Right atrium auricular region (tissue), 2 donors: ENCODE measurements at places on chromosomes 6 and 20. TPM values are rescaled to one million over a fixed set of nuclear protein-coding genes. Genes with fewer than 3 reads are reported as not detected.

- H3K4me1 ChIP-seq, result no peaks in the 10 kb centered on the region
- no peaks in the 10 kb centered on the region for H3K27me3 ChIP-seq
- peak; percentile 52 for DNase-seq
- H3K36me3 ChIP-seq, result no peaks in the 10 kb centered on the region
- H3K27ac ChIP-seq, result no peak overlapping the region
Observed at GRCh38 chr6:167452338-167453081, 127.6 kb downstream of the TTLL2 start.

DNA sequence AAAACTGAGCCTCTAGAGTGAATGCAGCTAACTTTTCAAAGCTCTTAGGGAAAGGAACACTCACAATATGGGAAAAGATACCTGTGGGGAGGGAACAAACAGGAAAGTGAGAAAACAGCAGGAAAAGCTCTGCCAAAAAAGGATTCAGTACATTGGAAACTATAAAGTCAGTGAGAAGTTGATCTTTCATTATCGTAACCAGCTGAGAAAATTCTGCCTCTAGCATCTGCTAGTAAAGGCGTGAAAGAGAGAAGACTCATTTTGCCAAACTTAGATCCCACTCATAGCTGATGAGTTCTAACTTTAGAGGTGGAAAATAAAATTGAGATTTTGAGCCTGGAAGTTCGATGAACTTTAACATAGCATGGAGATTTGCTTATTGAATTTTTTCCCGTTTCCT, 321.8 kb upstream of the RNF217 start:
- H3K27ac ChIP-seq, result no peak overlapping the region
- no peaks in the 10 kb centered on the region for H3K27me3 ChIP-seq
- H3K4me1 ChIP-seq, result no peaks in the 10 kb centered on the region
- no peaks in the 10 kb centered on the region for H3K36me3 ChIP-seq
- no peak overlapping the region for H3K4me3 ChIP-seq
- no peak for DNase-seq

DNA sequence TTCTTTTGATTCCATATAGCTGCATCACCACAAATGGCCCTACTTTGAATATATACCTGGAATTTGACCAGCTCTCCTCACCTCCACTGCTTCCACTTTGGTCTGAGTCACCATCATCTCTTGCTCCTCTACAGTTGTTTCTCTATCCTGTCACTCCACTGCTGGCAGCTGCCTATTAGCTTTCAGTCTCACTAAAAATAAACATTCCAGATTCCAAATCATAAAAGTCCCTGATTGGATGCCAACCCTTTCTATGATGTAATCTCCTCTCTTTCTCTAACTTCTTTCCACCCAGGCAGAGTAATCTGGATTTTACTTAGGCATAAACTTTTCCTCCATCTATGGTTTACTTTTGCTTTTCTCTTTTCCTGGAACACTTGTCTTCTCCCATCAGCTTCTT, 49.1 kb downstream of the RFPL4B start:
- no peaks in the 10 kb centered on the region for H3K4me1 ChIP-seq
- DNase-seq, result no peak
- no peaks in the 10 kb centered on the region for H3K27me3 ChIP-seq
- no peak overlapping the region for H3K4me3 ChIP-seq

DNA sequence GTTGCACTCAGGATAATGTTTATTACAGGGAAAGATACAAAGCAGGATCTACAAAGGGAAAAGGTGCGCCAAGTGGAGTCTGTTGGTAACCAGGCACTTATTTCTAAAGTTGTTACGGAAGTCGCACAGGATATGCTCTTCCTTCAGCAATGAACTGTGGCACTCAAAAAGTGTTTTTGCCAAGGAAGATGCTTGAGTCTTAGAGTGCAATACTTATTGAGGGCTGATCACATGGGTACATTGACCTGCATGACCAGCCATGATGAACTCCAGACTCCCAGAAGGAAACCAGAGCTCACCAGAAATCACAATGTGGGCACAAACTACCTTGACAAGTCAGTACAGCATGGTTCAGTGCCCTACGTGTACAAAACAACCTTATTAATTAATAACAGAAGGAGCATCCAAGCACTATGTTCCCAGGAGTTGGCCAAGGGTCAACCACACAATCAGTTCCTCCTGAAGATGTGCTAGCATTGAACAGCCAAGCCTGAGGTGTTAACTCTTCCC, 270.7 kb upstream of the TFAP2D start:
- no peak for DNase-seq
- H3K27ac ChIP-seq, result no peak overlapping the region
- no peaks in the 10 kb centered on the region for H3K36me3 ChIP-seq
- H3K27me3 ChIP-seq, result no peaks in the 10 kb centered on the region
- H3K4me3 ChIP-seq, result no peak overlapping the region
- H3K4me1 ChIP-seq, result no peaks in the 10 kb centered on the region

GRCh38 chr20:10263385-10264165, 44.9 kb downstream of the SNAP25 start:
- no peaks in the 10 kb centered on the region for H3K4me1 ChIP-seq
- H3K27ac ChIP-seq, result no peak overlapping the region
- no peak overlapping the region for H3K4me3 ChIP-seq
- no peaks in the 10 kb centered on the region for H3K36me3 ChIP-seq
- DNase-seq, result no peak

DNA sequence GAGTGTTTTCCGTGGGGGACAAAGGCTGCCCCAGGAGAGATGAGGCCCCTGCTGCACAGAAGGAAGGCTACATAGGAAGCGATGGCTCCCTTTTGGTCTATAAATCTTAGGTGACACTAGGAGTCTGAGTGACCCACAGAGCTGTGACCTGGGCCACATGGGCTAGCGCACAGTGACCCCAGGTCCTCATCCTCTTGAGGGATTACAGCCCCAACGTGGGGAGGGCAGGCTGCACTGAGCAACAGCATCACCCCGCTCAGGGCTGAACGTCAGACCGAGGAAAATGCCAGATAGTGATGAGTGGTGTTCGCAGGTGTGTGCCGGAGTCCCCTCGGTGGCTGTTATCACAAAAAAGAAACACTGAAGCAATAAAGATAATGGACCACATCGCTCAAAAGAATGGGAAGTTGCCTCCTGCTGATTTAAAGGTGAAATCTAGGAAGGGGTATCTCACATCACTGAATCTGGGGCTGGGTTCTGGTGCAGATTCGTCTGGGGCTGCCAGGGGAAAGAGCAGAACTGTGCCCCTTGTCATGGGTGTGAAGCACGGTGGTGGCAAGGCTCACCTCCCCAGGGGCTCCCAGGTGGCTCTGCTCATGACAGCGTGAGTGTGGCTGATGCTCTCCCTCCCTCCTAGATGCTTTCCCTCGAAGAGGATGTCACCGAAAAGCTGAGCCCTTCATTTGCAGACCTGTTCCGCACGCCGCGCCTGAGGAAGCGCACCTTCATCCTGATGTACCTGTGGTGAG, 14.5 kb downstream of the SLC22A1 start:
- no peak overlapping the region for H3K4me3 ChIP-seq
- H3K36me3 ChIP-seq, result no peaks in the 10 kb centered on the region
- no peaks in the 10 kb centered on the region for H3K27me3 ChIP-seq
- no peak overlapping the region for H3K27ac ChIP-seq
- DNase-seq, result peak; percentile 43

DNA sequence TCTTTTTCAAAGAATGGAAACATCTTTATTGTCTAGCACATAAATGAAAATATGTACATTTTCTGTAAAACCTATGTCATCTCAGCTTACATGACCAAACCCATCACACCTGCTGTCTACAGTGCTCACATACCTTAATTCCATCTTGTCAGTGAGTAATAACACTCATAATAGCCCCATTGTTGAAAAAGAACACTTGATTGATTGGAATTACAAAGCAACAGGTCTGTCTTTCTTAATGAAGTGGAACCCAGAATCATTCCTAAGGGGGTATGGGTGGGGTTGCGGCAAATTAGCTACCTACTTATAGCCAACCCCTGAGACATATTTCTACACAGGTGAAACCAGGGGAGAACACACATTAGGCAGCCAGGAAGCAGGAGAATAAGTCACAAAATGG, 20.2 kb downstream of the ADGRF4 start:
- no peaks in the 10 kb centered on the region for H3K36me3 ChIP-seq
- H3K4me3 ChIP-seq, result no peak overlapping the region
- H3K27me3 ChIP-seq, result no peaks in the 10 kb centered on the region
- no peak for DNase-seq
- H3K27ac ChIP-seq, result no peak overlapping the region

- no peak for DNase-seq
- no peaks in the 10 kb centered on the region for H3K4me1 ChIP-seq
- no peaks in the 10 kb centered on the region for H3K36me3 ChIP-seq
- no peak overlapping the region for H3K4me3 ChIP-seq
- H3K27me3 ChIP-seq, result no peaks in the 10 kb centered on the region
- H3K27ac ChIP-seq, result no peak overlapping the region
Observed at GRCh38 chr6:112407101-112407590, 60.0 kb downstream of the RFPL4B start.

GRCh38 chr6:21115111-21115510, 478.4 kb upstream of the SOX4 start:
- H3K4me3 ChIP-seq, result no peak overlapping the region
- no peak for DNase-seq
- H3K36me3 ChIP-seq, result no peaks in the 10 kb centered on the region
- H3K27me3 ChIP-seq, result no peaks in the 10 kb centered on the region
- H3K4me1 ChIP-seq, result no peaks in the 10 kb centered on the region

DNA sequence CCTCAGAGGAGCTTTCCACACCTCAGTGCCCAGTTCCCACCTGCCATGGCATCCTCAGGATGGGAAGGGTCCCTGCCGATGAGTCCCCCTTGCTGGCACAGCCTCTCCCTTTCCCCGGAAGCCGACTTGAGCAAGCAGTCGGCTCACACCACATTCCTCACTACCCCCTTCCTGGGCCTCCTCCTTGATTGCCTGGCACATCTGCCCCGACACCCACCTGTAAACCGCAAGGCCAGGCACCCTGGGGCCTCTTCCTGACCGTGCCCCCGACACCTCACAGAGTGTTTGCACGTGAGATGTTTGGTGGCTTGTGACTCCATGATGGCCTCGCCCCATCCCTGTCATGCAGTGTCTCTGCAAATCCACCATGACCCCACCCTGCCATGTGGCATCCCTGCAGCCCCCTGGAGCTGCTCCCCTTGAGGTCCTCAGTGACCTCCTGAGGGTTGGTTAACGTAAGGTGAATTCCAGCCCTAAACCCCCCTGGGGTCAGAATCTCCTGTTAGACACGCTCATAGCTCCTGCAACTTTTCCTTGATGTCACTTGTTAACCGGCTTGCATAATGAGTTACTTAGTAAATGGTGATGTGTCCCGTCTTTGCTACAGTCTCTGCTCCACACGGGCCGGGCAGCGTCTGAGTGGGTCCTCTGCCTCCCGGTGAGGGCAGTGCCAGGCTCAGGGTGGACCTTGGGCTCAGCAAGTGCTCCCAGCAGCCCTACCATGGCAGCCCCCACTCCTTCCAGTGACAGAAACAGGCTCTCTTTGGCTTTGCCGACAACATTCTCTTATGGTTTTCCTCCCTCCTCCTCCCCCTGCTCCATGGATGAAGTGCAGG, 115.9 kb upstream of the FRMD1 start:
- no peak overlapping the region for H3K4me3 ChIP-seq
- H3K36me3 ChIP-seq, result no peaks in the 10 kb centered on the region
- H3K27me3 ChIP-seq, result no peaks in the 10 kb centered on the region
- H3K27ac ChIP-seq, result no peak overlapping the region
- H3K4me1 ChIP-seq, result no peaks in the 10 kb centered on the region

- H3K27ac ChIP-seq, result peak overlapping the region; percentile 88
- no peaks in the 10 kb centered on the region for H3K27me3 ChIP-seq
- H3K4me3 ChIP-seq, result peak overlapping the region; percentile 73
- H3K4me1 ChIP-seq, result peaks cover 25% of the 10 kb centered on the region
Observed at GRCh38 chr6:49462599-49462926, 490 bp downstream of the MMUT start.

DNA sequence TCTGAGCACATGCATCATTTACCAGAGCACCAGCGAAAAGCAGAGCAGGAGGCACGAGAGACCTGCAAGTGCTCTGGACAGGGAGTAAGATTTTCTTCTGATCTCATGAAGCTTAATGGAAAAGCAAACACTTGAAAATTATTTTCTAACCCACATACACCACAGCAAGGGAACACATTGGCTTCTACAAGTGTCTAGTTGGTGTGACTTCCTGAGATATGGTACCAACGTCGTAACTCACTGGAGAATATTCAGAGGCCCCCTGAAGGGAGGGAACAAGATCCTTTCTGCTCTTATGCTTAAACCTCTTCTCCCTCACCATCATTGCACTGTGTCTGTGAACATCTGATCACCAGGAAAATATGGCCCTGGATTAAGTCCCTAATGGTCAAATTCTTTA, 48.6 kb downstream of the PSMB1 start:
- no peaks in the 10 kb centered on the region for H3K4me1 ChIP-seq
- no peak overlapping the region for H3K4me3 ChIP-seq
- H3K27me3 ChIP-seq, result no peaks in the 10 kb centered on the region
- DNase-seq, result no peak

- no peaks in the 10 kb centered on the region for H3K27me3 ChIP-seq
- H3K4me3 ChIP-seq, result no peak overlapping the region
- no peaks in the 10 kb centered on the region for H3K4me1 ChIP-seq
- H3K36me3 ChIP-seq, result no peaks in the 10 kb centered on the region
- no peak overlapping the region for H3K27ac ChIP-seq
Observed at GRCh38 chr6:44678252-44678935, 290.9 kb downstream of the CDC5L start.

- no peaks in the 10 kb centered on the region for H3K27me3 ChIP-seq
- H3K4me3 ChIP-seq, result no peak overlapping the region
- H3K27ac ChIP-seq, result no peak overlapping the region
- no peaks in the 10 kb centered on the region for H3K4me1 ChIP-seq
- H3K36me3 ChIP-seq, result no peaks in the 10 kb centered on the region
Observed at GRCh38 chr6:68572975-68573374, 62.1 kb upstream of the ADGRB3 start.

GRCh38 chr6:36914227-36914794, 28.6 kb downstream of the C6orf89 start:
- no peak for DNase-seq
- peaks cover 3% of the 10 kb centered on the region for H3K4me1 ChIP-seq
- H3K27me3 ChIP-seq, result no peaks in the 10 kb centered on the region
- no peak overlapping the region for H3K4me3 ChIP-seq

The TREML1 gene
- not detected for total RNA-seq

The RPS6KA2 gene
- total RNA-seq, result 78.6 TPM
